NCI-H187 (cell line): ENCODE measurements at places on chromosomes 3 and 15.

DNA sequence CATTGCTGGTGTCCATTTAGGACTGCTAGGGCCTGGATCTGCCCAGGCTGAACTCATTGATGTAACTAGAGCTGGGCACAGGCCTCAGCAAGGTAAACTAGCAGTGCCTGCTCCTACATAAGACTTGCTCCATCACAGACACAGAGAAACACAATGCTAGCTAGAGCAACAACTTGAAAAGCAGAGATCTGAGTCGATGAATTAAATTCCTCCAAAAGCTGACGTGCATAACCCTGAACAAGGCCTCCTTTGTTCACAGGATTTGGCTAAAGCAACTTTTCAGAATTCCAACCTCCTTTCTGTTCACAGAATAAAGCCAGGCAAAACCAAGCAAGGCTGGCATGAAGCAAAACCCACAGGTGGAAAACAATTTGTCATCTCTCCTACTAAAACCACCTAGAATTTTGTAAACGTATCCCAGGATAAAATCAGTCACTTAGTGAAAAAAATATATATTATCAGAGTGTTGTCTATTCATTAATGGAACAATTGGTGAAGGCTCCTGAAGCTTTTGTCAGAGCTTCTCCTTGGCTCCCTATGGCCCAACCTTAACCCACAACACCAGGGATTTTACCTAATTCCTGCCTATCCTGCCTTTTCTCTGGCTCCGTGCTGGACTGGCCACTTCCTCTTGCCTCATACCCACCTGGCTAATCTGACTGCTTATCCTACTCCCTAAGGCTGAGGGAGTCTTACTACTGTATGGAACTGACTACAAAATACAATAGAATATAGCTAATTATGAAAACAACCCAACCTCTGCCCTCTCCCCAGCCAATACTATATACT is 39.9 kb downstream of the PLCH1 start:
- DNase-seq = no peak

DNA sequence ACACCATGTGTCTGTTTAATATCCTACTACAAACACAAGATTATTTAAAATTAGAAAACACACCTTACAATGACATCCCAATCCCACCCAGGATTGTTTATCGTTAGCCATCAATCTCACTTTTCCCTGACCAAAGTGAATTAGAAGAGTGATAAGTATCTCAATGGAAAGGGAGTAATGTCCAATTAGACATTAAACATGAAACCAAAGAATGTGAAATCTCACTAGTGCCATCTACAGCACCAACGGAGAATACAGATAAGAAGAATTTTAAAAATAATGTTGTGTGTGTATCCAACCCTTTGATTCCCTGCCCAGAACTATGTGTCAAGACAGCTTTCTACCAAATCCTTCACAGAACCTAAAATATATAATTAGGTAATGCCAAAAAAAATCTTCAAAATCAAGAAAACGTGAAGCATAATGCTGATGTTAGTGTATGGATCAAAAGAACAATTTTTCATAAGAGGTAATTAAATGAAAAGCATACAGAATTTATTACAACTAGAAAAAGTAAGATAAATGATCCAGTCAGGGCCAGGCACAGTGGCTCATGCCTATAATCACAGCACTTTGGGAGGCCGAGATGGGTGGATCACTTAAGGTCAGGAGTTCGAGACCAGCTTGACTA is 64.2 kb downstream of the SCAPER start:
- DNase-seq = no peak

GRCh38 chr3:14488286-14489041 is 51.7 kb downstream of the GRIP2 start:
- DNase-seq = no peak

- DNase-seq = peak; percentile 40
These were observed 7.6 kb downstream of the PFKFB4 start for GRCh38 chr3:48548729-48549705.

- DNase-seq = no peak
These were observed 113.2 kb upstream of the ACP3 start for GRCh38 chr3:132203889-132204596.

DNA sequence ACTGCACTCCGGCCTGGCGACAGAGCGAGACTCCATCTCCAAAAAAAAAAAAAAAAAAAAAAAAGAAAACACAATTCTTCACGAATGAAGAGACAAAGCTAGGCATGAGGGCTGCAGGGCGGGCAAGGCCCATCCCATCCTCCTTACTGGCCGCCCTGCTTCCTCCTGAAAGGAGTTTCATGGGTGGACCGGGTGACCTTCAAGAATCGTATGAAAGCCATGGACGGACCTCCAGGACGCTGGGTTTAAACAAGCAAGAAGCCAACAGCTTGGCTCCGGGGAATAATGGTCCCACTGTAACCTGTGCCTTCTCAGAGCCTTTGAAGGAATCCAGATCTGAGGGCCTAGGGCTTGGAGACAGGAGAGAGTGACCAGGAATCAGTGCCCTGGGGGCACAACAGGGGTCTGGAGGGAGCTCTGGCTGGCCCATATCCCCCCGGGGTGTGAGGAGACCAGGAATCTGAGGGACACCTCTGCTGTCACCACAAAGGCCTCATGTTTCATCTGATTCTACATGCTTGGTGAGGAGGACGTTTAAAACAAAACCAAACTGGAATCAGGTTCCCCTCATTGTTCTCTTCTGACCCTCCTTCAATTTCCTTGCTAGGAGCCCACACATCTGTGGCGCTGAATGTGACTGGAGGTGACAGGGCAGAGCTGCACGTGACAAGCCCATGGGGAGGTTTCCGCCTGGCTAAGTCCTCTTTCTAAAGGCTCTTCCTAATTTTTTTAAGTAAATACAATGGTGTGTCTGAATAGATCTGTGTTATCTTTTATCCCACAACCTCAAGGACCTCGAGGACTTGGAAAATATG is 46.1 kb downstream of the WHAMM start:
- no peak for DNase-seq

- no peak for DNase-seq
These were observed 81.9 kb upstream of the TOPAZ1 start for GRCh38 chr3:44159696-44160300.

DNA sequence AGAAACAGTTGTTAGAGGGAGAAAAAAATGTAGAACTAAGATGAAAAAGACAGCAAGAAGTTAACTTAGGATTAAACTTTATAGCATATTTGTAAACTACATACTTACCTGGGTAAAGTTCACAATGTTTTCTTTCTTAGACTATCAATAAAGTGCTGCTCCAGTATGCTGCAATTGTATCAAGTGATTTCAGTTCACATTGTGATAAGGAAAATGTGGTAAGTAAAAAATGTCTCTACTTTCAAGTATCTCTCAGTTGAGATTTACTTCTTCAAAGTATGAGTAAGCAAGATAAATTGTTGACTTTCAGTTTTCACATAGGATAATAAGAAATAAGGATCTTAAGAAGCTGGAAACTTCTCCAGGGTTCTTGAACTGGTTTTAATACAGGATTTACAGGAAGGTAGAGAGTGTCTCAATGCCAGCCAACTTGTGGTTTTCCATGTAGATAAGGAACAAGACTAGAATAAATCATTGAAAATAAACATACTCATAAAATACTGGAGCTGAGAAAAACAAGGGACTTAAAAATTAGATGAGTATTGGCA is 528.8 kb downstream of the UNC13C start:
- no peak for DNase-seq

DNA sequence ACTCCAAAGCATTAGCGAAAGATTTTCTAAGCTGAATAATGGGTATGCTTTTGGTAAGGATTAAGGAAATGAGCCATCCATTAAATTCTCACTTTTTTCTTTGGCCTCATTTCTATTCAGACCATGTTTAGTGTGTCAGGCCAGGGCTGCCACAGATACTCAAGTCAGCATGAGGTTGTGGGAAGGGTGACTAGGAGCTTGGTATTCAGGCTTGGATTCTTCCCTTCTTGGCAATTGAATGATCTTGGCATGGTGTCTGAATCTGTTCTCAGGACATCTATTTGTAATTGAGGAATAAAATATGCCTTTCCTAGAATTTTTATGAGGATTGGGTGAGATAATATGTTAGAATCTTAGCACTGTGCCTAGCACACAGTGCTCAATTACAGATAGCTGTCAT is 11.2 kb downstream of the CCNB2 start:
- no peak for DNase-seq

- no peak for DNase-seq
These were observed 58.7 kb downstream of the FOXB1 start for GRCh38 chr15:60062826-60063225.

DNA sequence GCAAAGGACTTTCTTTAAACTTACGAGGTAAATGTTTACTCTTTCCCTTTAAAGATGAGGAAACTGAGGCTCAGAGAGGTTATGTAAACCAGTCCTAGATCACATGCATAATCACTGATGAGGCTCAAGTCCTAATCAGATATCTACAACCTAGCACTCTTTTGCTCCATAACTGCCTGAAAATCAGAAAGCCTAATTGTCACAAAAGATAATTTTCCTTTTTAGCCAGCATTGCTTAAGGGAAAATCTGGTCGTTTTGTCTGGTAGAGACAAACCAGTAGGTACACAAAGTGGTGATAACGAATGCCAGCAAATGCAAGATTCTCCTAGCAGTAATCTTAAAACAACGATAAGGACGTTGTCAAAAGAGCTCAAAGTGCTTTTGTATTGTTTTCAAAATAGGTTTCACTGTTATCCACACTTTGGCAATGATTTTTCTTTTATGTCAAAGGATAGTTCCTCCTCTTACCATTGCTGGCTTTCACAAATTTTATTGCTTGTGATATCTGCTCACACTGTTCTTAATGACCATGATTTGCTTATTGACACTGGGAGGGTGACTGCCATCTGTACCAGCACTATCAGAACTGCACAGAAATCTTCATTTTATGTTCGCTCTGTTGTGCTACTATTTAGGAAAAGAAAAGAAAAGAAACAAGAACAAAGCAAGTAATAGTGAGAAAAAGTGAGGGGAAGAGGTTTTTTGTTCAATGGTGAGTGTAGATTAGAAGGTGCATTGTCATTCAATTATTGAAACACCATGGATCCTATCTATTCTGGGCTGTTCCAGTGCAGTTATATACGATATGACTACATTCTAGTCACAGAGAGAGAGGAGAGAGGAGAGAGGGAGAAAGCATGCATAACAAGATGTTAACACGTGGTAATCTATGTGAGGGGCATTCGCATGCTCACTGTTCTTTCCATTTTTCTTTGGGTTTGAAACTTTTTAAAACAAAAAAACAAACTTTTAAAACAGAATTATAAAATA is 13.7 kb downstream of the IQCH start:
- no peak for DNase-seq

DNA sequence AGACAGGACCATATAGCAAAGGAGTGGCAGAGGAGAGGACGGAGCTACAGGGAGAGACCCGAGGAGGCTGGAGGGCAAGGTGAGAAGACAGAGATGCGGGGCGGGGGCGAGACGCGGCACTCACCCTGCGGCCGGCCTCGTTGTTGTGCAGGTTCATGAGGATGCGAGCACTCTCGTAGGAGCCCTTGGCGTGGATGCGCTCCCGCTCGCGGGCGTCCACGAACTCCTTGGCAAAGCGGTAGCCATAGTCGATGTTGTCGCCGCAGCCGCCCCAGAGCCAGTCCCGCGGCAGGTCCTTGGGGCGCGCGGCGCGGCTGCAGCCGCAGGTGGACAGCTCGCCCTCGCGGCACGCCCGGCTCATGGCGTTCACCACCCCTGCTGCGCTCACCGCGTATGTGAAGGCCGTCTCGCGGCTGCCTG is 12.9 kb downstream of the WNT5A start:
- DNase-seq = no peak

DNA sequence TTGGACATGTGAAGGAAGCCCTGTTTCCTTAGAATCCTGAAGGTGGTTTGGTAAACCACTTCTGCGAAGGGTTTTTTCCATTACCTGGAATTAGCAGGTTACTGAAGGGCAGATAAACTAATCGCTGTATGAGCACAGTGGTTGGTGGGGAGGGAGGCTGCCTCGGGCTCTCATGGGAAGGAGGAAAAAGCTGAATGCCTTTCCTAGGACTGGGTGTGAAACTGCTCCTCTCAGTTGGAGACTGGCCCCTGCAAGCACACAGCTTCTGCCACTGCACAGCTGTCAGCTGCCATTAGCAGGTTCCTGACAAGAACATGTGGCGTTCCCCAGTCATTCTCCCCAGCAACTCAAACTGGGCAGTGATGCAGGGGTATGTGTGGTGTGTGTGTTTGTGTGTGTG is 376.3 kb downstream of the GAP43 start:
- DNase-seq = no peak

GRCh38 chr3:124895756-124896155 is 8.6 kb upstream of the ITGB5 start:
- DNase-seq = no peak

DNA sequence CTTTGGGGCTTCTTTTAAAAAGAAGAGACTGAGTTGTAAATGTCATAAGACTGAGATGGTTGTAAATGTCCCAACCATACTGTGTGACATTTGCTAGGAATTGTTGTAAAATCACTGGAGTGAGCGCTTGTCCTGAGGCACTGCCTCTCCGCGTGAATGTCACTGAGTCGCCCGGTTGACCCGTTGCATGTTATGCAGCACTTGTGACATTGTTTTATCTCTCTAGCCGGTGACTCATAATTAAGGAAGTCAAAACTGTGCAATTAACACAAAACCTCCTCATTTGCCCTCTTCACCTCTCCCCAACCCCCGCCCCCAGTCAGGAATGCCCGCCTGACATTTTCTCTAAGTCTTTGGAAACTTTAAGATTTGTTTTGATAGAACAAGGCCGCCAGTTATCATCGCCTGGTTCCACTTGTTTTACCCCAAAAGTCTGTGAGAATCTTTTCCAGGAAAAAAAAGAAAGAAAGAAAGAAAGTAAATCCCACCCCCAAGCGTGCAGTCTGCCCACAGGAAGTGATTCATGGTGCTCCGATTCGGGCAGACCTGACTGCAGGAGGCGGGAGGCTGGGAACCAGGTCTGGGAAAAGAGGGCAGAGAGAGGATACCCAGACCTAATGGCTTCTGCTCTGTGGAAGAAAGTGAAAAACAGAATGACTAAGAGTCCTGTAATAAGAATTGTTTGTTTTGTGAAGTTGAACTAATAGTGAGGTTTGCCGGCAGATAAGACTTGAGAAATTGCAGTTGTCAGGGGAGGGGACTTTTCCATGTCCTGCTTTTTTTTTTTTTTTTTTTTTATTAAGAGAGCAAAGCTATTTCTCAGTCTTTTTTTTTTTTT is 84.8 kb downstream of the SMAD3 start:
- no peak for DNase-seq

- DNase-seq = no peak
These were observed 79.1 kb upstream of the CGNL1 start for GRCh38 chr15:57297163-57297593.

DNA sequence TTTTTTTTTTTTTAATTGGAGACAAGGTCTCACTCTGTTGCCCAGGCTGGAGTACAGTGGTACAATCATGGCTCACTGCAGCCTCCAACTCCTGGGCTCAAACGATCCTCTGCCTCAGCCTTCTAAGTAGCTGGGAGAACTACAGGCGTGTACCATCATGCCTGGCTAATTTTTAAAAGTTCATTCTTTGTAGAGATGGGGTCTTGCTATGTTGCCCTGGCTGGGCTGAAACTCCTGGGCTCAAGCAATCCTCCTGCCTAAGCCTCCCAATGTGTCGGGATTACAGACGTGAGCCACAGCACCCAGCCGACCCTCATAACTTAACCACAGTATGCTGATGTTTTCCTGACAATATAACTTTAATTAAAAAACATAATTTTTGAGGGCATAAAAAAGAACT is 24.3 kb downstream of the IL17RD start:
- DNase-seq = no peak
